ENCODE measurements at places on chromosomes 5 and 9.

DNA sequence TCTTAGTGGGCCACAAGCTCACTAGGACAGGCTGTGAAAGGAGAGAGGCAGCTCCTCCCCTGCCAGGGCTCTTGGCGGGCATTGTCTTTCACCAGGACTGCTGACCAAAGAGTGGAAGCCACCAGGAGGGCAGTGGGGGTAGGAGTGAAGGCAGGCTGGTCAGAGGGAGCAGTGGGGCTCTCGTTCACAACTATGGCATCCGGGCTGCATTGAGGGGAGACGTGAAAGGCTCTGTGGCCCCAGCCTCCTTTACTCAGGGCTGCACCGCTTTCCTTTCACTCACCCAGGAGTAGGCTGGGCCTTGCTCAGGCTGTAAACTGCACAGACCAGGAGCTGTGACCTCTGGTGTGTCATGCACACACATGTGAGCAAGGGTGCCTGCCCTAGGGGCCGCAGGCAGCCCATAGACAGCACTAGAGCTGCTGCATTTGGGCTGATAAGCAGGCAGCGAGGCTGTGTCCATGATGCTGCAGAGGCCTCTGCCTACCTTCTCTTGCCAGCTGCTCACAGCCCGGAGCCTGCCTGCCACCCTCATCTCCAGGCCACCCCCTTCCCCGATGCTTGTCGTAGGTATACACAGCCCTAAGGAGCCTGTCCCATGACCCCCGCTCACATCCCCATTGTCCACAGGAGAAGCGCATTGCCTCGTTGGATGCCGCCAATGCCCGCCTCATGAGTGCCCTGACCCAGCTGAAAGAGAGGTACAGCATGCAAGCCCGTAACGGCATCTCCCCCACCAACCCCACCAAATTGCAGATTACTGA lies 130.4 kb downstream of the DAB2IP start:
- DNase-seq = no peak

DNA sequence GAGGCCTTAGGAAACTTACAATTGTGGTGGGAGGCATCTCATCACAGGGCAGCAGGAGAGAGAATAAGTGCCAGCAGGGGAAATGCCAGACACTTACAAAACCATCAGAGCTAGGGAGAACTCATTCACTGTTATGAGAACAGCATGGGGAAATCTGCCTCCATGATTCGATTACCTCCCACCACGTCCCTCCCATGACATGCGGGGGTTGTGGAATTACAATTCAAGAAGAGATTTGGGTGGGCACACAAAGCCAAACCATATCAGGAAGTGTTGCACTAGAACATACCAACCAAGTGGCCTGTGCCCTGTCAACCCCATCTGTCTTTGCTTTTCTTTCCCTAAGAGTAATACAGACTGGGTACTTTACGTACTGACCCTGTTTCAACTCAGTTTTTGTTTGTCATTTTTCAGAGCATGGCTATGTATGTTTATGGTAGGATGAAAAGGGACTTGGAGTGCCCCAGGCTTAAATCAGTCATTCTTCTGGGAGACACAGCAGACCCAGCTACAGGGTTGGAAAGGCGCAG lies 58.3 kb upstream of the TGFBR1 start:
- DNase-seq = no peak

DNA sequence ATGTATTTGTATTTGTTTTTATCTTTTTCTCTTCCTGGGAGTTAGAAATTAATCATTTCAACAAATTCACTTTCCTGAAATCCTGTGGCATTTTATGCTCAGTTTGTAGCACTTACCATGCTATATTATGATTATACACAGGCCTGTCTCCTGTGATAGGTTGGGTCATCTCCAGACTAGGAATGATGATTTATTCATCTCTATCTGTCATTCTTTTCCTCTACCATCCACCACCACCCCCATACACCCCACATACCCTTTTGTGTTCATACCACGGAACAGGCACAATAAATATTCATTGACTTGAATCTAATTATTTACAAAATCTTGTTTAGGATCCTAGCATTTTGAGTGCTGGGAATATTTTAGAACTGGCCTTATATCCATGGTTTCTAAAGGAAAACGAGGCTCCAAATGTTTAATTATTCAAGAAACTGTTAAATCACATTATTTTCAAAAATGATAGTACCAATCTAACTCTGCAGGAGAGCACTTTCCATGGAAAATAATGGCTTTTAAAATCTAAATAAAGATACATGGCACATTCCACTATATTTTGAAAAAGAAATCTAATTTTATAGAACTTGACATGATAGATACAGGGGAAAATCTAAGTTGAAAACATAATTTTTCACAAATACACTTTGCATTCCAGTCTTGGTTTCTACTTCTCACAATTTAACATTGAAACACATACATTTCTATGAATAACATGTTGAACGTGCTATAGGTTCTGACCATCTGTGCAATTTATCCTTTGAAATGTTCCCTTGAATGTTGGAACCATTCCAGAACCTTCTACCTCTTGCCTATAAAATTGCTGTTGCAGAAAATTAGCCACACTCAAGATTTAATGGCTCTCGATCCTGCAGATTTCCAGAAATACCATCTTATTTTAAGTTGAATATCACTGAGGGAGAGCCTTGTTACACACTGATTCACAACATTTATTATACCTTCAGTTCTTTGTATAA lies 89.3 kb downstream of the STARD4 start:
- DNase-seq = no peak

DNA sequence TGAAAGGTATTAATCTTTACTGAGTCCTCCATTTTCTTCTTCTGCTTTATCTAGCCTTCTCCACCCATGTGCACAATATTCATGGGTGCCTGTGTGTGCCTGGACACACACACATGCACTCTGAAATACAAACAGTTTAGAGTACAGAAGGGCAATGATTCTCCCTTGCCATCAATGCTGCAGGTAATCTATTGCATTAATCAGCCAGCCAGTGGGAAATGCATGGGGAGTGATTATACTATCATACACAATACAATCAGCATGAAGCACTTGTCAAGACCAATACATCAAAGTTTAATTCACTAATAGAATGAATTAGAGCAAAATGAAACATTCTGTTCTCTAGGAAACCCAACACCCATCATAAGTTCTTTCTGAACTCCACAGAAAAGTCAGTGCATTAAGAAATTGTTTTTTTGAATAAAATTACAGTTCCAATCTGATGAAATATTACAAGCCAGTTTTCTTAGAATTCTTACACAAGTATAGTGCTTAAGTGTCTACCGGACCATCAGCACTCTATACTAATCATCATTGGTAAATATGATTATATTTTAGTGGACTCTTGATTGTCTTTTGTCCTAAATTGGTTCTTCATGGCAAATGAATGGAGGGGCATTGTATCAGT lies 172.2 kb downstream of the ZSWIM6 start:
- DNase-seq = no peak

All from D721Med (cell line).